ENCODE measurements at places on chromosomes 12 and 14.

GRCh38 chr14:86619726-86620125, 1089.8 kb downstream of the FLRT2 start:
- no peak for DNase-seq

DNA sequence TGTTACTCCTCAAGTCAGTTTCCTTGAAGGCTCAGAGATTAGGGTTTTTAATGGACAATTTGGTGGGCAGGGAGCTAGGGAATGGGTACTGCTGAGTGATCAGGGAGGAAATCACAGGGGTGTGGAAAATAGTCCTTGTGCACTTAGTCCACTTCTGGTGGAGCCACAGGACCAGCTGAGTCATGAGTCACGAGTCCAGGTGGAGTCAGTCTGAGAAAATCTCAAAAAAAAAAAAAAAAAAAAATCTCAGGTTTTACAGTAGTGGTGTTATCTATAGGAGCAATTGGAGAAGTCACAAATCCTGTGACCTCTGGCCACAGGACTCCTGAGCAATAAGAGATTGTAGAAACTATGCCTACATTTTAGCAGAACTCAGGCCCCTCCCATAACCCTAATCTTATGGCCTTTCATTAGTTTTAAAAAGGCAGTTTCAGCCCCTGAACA, 28.2 kb upstream of the AMN1 start:
- DNase-seq: no peak

- DNase-seq: no peak
Measured at GRCh38 chr14:103905842-103906456, 22.3 kb upstream of the TDRD9 start.

DNA sequence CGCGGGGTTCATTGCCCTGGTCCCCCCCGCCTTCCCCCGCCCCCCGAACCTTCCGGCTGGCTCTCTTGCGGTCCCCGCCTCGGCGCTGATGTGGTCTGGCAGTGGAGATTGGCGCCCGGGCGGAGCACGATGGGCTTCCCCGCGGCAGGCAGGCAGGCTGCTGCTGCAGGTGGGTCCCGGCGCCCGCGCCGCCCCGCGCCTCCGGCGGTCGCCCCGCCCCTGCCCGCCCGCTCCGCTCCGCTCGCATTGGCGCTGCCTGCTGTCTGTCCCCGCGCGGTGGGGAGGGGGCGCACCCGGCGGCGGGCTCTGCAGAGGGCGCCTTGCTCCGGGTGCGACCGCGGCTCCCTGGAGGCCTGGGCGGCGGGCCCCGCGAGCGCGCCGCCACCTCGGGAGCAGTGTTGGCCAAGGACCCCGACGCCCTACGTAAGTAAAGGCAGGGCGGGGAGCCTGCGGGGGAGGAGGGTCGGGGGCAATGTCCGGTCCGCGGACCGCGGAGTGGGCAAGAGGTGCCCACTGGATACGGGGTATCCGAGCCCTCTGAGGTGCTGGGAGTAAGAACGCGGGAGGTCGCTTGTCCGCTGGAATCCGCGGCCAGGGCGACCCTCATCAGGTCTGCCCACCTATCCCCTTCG, at the start of gene AKAP5:
Gene AKAP5, plus strand, starts transcription at position 309 of the 632 bp plus-strand sequence. CDS start 2,896 bp downstream, outside the sequence.
- peak; percentile 88 for DNase-seq

DNA sequence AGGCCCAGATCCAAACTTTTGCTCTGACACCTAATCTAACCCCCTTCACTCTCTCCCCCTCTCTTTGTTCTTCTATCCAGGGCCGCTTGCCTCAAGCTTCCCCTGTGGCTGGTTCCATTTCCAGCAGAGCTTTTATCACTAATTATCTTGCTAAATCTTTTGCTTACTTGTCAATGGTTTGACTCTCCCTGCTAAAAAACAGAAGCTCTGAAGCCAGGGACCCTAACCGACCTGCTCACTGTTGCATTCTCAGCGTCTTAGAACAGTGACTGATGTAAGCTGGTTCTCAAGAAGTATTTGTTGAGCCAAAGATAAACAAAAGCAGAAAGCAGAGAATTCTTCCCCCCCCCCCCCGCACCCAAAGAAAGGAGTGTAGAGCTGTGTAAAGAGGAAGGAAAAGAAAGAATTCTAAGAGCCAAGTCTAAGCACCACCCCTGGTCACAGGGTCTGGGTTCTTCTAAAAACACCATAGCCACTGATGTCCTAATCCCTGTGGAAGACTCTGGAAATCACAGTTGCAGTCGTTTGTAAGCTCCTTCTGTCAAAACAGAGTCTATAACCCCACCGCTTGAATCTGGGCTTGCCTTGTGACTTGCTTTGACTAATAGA, 385.8 kb downstream of the MED13L start:
- no peak for DNase-seq

DNA sequence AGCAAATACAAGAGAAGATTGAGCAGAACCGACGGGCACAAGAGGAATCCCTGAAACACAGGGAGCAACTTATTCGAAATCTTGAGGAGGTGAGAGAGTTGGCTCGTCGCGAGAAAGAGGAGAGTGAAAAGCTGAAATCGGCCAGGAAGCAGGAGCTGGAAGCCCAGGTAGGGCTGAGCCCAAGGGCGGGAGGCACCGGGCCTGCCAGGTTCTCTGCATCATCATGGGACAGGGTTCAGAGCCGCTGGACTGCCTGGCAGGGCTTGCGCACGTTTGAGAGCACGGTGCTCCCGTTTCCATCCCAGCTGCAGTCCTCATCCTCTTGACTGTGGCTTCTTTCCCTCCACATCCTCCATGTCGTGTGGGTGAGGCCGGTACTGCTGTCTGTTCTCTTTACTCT, 14.4 kb downstream of the TCHP start:
- DNase-seq: no peak

GRCh38 chr12:82407481-82407880, 49.2 kb downstream of the METTL25 start:
- DNase-seq: no peak

DNA sequence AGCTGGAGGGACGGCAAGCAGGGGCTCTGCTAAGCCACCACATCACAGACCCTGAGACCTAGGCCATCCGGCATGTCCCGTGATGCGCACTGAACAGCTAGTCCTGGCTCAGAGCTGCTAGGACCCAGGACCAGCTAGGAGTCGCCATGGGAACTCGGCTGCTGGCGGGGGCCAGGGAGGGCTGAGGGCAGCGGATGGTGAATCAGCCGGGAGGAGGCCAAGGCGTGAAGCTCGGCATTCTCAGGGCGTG, 5.1 kb downstream of the AHNAK2 start:
- peak; percentile 96 for DNase-seq

DNA sequence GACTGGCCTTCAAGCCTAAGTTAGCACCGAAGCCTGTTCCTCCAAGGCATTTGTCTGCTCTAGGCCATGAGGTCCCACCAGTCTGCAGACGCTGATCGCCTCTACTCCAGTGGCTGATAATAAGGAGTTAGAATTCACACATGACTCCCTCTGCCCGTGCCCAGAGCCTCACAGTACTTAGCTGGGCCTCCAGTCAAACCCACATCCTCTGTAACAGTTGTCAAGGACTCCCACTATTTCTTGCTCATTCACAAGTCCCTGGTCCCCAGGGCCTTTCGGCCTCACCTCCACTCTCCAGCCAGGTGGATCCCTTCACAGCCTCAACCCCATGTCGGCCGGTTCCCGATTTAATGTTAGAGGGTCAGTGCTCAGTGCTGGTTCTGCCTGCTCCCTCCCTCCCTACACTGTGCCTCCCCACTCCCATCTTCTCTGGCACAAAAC, 6.3 kb upstream of the KRT5 start:
- peak; percentile 72 for DNase-seq

- no peak for DNase-seq
Measured at GRCh38 chr14:89452281-89452680, 35.2 kb upstream of the FOXN3 start.

- DNase-seq: no peak
Measured at GRCh38 chr14:90741682-90741946, 74.6 kb downstream of the TTC7B start.

- no peak for DNase-seq
Measured at GRCh38 chr14:93764211-93764659, 24.1 kb downstream of the PRIMA1 start.

- no peak for DNase-seq
Measured at GRCh38 chr12:121240484-121241101, 30.7 kb downstream of the P2RX4 start.

Measured in osteocyte (in vitro differentiated cells).